NCI-H1105 (cell line): ENCODE measurements at places on chromosomes 2 and 18.
A peak's percentile ranks its signal among the peaks of the same experiment; 100 is the strongest.

DNA sequence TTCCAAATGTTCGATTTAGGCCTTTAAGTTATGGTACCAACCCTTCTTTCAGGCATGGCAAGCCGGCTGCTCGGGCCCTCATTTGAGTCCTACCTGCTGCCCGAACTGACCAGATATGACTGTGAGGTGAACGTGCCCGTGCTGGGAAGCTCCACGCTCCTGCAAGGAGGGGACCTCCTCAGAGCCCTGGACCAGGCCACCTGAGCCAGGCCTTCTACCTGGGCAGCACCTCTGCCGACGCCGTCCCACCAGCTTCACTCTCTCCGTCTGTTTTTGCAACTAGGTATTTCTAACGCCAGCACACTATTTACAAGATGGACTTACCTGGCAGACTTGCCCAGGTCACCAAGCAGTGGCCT, 87.2 kb downstream of the EPAS1 start:
- DNase-seq: no peak

- DNase-seq: no peak
Measured at GRCh38 chr2:155062922-155063258, 364.4 kb downstream of the KCNJ3 start.

GRCh38 chr18:46720521-46720920, 36.3 kb downstream of the ST8SIA5 start:
- no peak for DNase-seq

DNA sequence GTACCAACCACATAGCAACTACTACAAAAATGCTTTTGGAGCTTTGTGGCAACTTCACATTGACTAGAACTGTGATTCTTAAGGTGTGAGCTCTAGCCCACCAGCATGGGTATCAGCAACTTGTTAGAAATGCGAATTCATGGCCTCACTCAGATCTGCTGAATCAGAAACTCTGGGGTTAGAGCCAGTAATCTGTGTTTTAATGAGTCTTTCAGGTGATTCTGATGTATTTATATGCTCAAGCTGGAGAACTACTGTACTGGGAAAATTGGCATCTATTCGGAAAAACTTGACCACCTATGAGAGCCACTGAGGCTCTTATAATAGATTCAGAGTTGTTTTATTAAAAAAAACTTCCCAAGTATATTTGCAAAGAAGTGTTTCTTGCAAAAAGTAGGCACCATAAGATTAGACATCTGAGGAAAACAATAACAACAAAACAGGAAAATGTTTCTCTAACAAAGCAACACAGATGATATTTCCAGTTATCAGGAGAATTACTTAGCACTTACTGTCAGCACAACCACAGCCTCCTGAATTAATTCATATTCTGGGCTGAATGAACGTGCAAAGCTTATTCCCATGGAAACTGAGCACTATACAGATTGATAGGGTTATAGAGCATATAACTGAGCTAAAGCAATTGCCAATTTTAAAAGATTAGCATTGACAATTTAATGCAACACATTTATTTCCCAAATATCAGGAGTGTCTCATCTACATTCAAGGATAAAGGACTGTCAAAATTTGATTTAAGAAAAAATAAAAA, 71.6 kb downstream of the NCKAP5 start:
- no peak for DNase-seq

DNA sequence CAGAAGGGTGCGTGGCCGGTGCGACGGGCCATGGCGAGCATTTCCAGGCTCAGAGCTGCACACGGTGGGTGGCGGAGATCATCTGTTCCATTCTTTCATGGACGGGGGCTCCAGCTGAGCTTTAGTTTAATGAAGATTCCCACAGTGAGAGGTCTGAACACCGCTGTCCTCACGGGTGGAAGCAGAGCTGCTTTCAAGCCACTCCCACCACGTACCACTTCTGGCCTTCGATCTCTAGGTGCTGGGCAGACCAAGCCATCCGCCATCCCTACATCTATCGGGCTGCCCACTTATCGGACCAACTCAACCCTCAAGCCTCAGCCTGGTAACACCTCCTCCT, 18.5 kb downstream of the GPR35 start:
- DNase-seq: no peak

GRCh38 chr18:46334868-46335281, 230.7 kb downstream of the HAUS1 start:
- no peak for DNase-seq

GRCh38 chr2:85601771-85602475, 575 bp downstream of the TMEM150A start:
- DNase-seq: no peak

DNA sequence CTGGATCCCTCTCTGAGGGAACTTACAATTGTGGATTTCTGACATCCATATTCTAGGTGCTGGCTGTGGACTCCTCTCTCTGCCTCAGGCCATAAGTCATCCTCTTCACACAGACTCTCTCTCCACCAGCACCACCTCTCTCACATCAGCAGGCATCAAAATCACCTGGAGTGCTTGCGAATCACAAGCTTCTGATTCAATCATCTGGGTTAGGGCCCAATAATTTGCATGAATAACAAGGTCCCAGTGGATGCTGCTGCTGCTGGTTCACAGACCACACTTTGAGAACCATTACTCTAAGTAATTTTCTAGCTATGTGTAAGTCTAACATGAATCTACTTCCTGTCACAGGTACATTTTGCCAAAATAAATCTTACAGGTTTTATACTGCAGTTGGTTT, 214.9 kb downstream of the DSEL start:
- DNase-seq: no peak

DNA sequence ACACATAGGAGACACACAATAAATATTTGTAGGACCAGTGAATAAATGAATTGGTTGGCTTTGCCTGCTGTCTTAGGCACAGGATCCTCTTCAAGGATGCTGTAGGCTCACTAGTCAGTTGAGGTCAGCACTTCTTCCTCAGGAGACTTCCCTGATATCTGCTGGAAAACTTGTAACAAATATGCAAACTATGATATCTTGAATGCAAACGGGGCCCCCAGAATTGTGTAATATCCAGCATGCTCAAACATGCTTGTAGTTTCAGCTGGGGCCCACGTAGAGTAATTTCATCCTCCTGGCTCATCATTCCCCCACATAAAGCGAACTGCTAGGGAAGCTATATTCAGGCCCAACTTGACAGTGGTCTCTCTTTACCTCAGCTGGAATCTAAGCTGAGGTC, 43.6 kb downstream of the POLE4 start:
- no peak for DNase-seq

GRCh38 chr2:85938456-85938855, 49.7 kb upstream of the ST3GAL5 start:
- DNase-seq: no peak

DNA sequence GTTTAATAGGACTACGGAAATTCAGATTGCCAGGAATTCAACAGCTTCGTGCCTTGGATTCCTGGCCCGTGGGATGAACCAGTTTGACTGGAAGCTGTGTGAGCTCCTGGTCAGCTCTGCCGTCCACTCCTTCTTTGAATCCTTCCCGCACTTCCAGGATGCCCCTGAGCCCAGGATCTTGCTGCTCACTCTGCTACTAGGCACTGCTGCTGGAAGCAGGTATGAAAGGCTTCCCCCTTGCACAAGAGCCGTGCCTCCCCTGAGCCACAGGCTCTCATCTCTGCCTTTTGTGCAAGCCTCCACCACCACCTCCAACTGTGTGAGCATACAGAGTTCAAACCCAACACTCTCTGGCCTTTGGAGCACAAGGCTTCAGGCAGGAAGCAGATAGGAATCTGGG, 34.9 kb downstream of the EN1 start:
- no peak for DNase-seq

- no peak for DNase-seq
Measured at GRCh38 chr2:44100351-44100750, 68.3 kb upstream of the PPM1B start.

GRCh38 chr2:45293182-45293581, 283.9 kb upstream of the SIX2 start:
- no peak for DNase-seq

- peak; percentile 17 for DNase-seq
Measured at GRCh38 chr2:157441072-157441454, 2.8 kb downstream of the CYTIP start.

DNA sequence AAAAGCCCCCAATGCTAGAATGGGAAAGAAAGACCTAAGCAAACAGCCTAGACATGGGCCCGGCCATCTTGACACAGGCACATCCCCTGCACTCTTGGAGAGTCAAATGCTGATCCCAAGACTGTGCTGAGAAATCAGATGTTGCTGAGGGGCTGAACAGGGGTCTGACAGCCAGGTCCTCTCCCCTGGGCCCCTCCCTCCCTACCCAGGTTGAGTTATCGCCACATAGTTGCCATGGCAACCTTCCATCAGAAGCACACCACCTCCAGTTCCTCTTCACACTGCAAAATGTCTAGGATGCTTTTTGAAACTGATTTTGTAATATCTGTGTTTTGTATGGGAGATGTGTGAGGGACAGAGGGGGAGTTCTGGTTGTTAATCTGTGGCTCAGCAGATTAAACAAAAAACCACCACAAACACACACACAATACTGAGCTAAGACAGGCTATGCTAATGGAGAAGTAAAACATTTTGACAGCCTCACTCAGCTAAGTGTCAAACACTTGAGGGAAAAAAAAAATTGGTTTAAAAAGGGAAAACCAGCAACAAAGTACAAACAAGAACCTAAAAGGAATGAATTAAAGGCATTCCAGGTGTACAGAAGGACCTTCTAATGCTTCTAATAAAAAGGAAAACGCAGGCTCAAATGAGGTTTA, 88.2 kb downstream of the TMEM163 start:
- no peak for DNase-seq

DNA sequence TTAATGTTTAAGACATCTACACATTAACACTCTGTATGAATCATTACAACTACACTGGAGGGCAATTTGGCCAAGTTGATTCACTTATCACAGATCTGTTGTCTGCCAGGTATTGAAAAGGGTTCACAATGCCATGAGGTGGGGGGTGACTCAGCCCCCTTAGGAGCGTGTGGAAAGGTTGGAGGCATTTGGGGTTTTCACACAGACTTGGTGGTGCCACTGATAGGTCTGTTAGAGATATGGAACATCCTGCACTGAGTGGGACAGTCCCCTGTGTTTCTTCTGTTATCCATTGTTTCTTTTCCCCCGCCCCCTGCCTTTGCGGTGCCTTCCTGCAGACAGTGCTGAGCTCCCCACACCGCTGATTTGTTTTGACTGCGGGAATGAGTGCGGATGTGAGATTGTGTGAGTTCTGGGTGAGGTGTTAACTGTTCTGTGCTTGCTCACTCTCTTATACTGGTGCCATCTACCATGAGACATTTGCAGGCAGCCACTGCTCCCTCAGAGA, 9.3 kb upstream of the TSN start:
- no peak for DNase-seq

- DNase-seq: no peak
Measured at GRCh38 chr2:125796784-125797183, 859.2 kb upstream of the GYPC start.

DNA sequence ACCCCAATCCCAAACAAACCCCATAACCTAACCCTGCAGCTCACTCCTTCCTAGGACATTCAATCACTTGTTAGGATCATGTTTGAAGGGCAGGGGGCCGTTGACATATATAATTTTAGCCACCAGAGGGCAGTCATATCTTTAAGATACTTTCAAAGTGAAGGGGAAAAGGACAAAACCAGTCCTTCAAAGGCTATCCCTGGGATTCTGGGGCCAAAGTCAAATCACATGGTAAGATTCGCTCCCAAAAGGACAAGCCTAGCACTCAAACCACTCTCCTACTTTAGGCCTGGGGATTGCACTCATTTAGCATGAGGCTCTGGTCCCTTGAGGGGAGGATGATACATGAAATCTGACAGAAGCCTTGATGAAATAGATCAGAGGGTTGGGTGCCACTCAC, 44.6 kb downstream of the HAUS1 start:
- DNase-seq: peak; percentile 9

GRCh38 chr2:55590810-55591440, 26.5 kb downstream of the PPP4R3B start:
- DNase-seq: no peak

GRCh38 chr2:172333978-172334330, 93.4 kb upstream of the ITGA6 start:
- DNase-seq: no peak

GRCh38 chr2:46813020-46813415, 102.6 kb downstream of the MCFD2 start:
- no peak for DNase-seq

GRCh38 chr2:207324001-207324400, 158.3 kb upstream of the KLF7 start:
- DNase-seq: no peak

- no peak for DNase-seq
Measured at GRCh38 chr2:78701546-78701945, 324.0 kb upstream of the REG3G start.

- no peak for DNase-seq
Measured at GRCh38 chr18:67654101-67654500, 137.6 kb upstream of the DSEL start.

GRCh38 chr2:240730501-240731177, 39.0 kb downstream of the AQP12A start:
- no peak for DNase-seq

- DNase-seq: no peak
Measured at GRCh38 chr2:16962505-16962904, 296.9 kb upstream of the CYRIA start.

GRCh38 chr18:48997985-48998831, 47.4 kb upstream of the SMAD7 start:
- no peak for DNase-seq

DNA sequence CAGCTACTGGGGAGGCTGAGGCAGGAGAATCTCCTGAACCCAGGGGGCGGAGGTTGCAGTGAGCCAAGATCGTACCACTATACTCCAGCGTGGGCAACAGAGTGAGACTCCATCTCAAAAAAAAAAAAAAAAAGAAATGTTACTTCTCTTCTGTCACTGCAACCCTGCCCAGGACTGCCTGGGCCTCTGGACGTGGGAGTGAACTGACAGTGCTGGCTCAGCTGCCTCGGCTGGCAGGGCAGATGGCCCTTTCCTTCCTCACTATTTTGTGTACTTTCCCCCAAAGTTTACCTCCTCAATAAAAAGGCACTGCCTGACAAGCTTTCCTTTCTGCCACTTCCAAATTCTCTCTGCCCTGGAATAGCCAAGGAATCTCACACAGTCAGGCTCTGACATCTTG, 12.5 kb upstream of the GPR155 start:
- no peak for DNase-seq

GRCh38 chr18:45839414-45840395, 14.2 kb downstream of the SIGLEC15 start:
- peak; percentile 11 for DNase-seq

DNA sequence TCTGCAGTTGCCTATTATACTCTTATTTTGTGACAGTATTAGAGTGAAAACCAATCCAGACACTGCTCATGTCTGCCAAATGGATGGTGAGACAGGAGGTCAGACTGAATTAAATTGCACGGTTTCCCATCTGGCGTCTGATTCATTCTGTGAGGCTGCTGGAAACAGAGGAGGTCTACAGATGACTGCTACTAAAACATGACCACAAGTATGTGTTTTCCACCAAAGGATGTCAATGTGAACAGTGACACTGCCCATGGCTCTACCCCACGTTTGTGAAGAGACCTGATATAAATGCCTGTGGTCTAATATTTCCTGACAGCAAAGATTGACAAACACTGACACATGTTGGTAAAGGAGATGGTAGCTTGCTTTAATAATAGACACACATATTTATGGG, 104.3 kb upstream of the ST6GAL2 start:
- no peak for DNase-seq

- DNase-seq: no peak
Measured at GRCh38 chr18:75884728-75885127, 457.2 kb upstream of the SMIM21 start.
